ENCODE measurements at places on chromosomes 13 and 19.

DNA sequence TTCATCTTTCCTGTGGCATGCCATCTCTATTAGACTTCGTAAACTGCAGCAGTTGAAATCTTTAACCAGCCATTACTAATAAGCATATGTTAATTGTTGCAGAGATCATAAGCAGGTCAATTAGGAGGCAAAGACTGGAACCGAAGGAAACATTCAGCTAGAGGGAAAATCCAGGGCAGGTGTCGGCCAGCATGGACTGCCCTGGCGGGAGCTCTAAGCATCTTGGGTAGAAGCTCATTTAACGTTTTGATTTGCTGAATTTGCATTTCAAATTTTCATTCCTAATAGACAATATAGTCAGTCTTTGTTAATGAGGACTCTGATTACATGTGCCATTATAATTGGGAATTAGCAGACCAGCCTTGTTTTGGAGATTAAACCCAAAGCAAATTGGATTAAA, 238.6 kb downstream of the POU4F1 start:
- no peak for DNase-seq

DNA sequence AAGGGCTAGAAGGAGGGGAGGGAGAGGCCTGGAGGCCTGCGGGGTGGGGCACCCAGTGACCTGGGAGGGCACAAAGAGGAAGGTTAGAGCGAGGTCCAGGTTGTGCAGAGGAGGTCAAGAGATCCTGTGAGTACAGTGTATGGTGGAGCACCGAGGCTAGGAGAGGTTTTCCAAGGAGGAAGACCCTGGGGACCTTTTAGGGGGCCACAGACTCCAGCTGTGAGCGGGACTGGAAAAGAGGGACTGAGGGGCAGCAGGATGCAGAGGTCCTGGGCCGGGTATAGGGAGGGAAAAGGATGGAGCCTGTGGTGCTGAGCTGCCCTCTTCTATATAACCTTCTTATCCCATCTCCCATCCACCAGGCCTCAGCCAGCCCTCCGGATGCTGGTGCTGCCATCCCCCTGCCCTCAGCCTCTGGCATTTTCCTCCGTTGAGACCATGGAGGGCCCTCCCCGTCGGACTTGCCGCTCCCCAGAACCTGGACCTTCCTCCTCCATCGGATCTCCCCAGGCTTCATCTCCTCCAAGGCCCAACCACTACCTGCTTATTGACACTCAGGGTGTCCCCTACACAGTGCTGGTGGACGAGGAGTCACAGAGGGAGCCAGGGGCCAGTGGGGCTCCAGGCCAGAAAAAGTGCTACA, 863 bp downstream of the ZNF581 start:
- no peak for DNase-seq

- no peak for DNase-seq
Measured at GRCh38 chr13:31072041-31072440, 89.7 kb downstream of the HSPH1 start.

- no peak for DNase-seq
Measured at GRCh38 chr13:94234738-94235137, 244.7 kb downstream of the DCT start.

- DNase-seq, result no peak
Measured at GRCh38 chr19:29491491-29491890, 34.3 kb upstream of the VSTM2B start.

DNA sequence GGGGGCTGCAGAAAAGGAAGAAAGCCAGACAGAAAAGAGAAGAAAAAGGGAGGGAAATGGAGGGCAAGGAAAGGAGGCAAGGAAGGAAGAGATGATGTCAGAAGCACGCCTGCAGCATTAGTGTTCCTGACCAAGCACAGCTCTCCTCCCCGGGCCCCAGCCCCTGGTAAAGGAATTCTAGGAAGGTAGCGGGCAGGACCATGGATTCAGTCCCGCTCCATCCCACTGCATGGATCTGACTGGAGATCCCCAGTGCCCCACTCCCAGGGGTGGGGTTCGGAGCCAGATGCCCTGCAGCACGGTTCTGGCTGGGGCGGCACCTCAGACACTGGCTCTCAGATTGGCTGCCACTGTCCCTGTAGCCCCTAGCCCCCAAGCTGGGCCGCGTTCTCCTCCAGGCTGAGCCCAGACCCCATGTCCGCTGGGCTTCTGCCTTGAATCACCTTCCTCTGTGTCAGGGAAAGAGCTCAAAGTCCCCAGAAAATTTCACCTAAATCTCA, 59.8 kb downstream of the TSHZ3 start:
- no peak for DNase-seq

- no peak for DNase-seq
Measured at GRCh38 chr13:114096031-114096485, 36.4 kb downstream of the RASA3 start.

DNA sequence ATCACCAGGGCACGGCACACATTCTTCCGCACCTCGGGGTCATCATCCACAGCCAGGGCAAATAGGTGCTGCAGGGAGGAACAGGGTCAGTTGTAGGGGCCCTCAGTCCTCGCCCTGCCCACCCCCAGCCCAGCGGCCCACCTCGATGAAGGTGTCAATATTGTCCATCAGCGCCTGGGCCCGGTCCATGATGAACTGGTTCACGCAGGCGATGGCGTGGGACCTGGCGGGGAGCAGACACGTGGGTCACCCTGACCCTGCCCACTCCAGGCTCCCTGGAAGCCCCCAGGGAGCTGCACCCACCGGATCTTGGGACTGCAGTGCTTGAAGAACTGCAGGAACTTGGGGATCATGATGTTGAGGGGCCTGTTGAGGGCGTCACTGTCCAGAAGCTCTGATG, 8.6 kb downstream of the TNPO2 start:
- DNase-seq, result no peak

GRCh38 chr19:558770-559439, 13.5 kb upstream of the BSG start:
- no peak for DNase-seq

- no peak for DNase-seq
Measured at GRCh38 chr19:52648336-52649016, 10.3 kb upstream of the ZNF83 start.

DNA sequence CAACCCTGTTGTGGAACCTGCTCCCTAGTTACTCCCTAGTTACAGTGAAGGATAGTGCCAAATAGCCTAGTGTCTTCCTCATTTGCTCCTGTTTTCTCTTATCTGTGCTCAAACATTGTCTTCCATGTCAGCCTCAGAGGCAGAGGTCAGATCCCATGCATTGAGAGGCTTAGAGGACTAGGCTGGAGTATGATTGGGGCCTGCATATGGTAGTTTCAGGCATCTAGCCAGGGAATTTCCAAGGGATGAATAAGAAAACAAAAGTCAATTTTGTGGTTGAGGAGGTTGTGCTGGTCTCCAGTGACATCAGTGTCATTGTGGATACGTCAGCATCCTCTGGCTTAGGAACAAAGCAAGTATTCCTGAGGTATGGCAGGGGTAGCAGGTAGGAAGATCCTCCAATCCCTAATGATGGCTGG, 9.4 kb downstream of the ZNF546 start:
- DNase-seq, result peak; percentile 8

DNA sequence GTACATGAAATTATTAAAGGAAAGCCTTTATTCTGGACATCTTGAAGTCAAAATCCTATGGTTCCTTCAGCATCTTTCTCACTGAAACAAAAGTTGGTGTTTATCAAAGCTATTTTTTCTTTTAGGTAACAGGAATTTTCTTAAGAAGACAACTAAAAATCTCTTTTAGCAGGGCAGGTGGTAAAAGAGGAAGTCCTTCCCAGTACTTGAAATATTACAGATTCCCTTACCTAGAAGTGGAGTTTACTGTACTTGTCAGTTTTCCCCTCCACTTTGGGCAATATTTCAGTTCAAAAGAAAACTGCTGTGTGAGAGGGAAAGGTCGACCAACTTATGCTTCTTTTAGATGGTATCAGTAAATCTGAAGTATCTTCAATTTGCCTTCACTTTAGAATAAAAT, 64.3 kb upstream of the TDRD3 start:
- DNase-seq, result no peak

GRCh38 chr19:46453661-46454060, 17.7 kb downstream of the PNMA8A start:
- DNase-seq, result no peak

DNA sequence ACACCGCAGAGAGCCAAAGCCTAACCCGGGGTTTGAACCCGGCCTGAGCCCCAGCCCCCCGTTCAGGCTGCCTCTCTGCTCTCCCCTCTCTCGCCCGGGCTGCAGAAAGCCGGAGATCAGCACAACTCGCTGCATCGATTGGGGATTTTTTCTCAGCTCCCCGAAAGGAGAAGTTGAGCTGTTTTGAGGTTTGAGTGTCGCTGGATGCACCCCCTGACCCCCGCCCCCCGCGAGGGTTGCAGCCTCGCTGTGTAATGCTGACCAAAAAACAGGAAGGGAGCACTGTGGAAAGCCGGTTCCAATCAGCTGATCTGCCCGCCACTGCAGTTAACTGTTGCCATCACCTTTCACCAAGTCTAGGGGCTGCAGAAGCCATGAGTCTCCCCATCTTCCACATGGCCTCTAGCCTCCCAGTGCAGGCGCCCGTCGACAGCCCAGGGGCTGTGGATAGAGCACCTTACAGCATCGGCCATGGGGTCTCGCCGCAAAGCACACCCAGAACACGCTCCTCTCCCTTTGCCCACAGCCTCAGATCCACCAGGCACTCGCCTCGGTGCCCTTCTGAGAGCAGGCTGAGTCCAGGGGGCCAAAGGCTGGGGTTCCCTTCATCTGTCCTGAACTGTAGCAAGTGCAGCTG, 34.5 kb downstream of the MYO9B start:
- DNase-seq, result no peak

DNA sequence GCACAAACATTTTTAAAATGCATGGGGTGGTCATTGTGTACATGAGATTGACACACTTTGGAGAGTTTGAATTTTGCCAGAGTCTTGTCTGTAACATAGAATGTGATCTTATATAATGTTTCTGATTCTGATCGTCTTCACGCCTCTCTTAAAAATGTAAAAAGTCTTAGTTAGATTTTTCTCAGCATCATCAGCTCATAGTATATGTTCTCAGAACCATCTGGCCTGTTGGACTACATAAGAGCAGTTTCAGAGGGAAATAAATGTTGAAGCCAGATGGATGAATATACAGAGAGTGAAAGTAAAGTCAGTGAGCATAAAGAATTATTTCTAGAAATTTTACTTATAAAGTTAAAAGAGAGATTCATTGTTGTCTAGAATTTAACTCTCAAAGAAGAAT, 789.9 kb upstream of the MIR17HG start:
- no peak for DNase-seq

- no peak for DNase-seq
Measured at GRCh38 chr13:97559030-97559429, 125.1 kb downstream of the RAP2A start.
